GM06990 (cell line): ENCODE measurements at places on chromosomes 16 and 17.

DNA sequence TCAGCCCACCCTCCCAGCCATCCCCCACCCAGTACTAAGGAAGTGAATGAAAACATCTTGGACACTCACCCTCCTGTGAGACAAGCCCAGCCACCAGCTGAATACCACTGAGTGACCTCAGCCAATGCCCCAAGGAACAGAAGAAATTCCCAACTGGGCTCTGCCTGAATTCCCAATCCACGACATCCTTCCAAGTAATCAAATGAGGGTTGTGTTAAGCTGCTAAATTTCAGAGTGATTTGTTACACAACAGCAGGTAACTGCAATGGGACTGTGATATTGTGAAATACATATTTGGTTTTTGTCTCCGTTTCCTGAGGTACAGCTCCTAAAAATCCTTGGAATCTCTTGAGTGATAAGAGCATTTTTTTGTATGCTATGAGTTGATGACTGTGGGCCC, 578.7 kb upstream of the CDH11 start:
- DNase-seq = no peak

GRCh38 chr17:50272711-50273653, 1.3 kb upstream of the TMEM92 start:
- peak; percentile 28 for DNase-seq

- DNase-seq = no peak
Measured at GRCh38 chr17:40561294-40561870, 3.9 kb downstream of the CCR7 start.

DNA sequence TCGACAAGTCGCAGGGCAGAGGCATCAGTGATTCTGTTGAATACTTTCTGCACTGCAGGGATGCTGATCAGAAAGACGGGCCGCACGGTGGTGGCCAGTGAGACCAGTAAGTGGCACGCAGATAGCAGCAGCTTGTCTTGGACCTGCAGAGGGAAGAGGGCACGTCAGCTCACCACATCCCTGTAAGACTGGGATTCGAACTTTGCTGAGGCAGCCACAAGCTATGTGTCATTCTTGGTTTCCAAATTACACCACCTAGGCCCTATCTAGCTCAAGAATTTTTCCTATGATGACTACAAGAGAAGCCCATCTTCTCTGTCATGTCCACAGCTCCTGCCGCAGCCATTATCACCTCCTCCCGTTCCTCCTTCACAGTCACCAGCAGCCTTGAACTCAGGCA, 49.4 kb upstream of the GSG1L start:
- no peak for DNase-seq

DNA sequence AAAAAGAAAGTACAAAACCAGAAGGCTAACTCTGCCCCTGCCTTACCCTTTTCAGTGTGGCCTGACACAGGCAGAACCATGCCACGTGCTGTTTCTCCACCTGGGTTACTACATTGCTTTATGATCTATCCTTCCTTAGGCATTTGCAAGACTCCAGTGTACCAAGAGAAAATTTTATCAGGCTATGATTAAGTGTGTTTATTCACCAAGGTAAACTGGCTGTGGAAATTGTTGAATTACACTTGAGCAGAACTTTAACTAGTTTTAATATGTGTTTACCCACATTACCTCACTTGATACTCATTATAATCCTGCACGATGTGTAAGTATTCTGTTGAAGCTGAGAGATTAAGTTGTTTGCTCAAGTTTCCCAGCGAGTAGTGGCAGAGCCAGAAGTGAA, 129.7 kb upstream of the MYOCD start:
- DNase-seq = no peak

- no peak for DNase-seq
Measured at GRCh38 chr16:85394456-85395206, 218.5 kb upstream of the GSE1 start.

DNA sequence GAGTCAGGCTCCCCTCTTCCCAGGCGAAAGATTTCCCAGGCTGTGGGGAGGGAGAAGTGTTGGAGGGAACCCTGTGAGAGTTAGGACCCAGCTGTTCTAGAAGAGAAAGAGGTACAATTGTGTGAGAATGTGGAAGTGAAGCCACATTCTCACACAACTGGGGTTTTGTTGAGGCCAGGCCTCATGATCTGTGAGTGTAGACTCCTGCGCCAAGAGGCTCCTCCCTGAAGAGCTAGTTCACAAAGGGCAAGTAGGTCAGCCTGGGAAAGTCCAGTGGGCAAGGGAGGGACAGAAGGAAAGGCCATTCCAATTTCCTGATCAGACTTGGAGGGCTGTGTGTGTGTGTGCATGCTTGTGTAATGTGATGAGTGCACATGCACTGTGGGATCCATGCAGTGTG, 15.2 kb downstream of the CD300LF start:
- DNase-seq = no peak

GRCh38 chr17:81644976-81645952, 8.3 kb downstream of the TSPAN10 start:
- DNase-seq = no peak

- no peak for DNase-seq
Measured at GRCh38 chr16:12515746-12516145, 287.9 kb downstream of the CPPED1 start.

DNA sequence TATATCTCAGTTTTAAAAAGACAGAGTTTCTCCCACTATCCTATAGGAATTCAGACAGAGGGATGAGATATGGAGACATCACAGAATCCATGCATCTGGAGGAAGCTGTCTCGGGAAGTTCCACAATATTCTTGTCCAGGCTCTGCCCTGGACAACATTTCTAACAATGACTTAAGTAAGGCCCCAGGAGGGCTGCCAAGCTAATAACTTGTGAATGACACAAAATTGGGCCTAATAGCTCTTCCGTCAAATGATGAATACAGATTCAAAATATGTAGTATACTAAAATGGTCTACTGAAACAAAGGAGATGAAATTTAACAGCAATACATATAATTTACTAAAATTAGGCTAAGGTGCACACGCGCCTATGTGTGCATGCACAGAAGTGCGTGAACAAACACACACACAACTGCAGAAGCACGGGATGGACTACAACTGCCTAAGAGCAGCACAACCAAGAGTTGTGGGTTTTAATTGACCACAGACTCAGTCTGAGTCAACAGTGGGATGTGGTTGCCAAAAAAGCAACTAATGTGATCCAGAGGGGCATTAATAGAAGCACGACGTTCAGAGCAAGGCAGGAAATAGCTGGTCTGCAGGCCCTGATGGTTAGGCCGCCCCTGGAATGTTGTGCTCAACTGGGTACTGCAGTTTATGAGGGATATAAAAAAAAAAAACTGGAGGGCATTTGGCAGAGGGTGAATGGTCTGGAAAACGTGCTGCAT, 26.3 kb upstream of the HS3ST2 start:
- no peak for DNase-seq

GRCh38 chr17:29826114-29826692, 103.8 kb downstream of the SSH2 start:
- no peak for DNase-seq

GRCh38 chr17:21019976-21020586, 22.7 kb downstream of the USP22 start:
- no peak for DNase-seq

DNA sequence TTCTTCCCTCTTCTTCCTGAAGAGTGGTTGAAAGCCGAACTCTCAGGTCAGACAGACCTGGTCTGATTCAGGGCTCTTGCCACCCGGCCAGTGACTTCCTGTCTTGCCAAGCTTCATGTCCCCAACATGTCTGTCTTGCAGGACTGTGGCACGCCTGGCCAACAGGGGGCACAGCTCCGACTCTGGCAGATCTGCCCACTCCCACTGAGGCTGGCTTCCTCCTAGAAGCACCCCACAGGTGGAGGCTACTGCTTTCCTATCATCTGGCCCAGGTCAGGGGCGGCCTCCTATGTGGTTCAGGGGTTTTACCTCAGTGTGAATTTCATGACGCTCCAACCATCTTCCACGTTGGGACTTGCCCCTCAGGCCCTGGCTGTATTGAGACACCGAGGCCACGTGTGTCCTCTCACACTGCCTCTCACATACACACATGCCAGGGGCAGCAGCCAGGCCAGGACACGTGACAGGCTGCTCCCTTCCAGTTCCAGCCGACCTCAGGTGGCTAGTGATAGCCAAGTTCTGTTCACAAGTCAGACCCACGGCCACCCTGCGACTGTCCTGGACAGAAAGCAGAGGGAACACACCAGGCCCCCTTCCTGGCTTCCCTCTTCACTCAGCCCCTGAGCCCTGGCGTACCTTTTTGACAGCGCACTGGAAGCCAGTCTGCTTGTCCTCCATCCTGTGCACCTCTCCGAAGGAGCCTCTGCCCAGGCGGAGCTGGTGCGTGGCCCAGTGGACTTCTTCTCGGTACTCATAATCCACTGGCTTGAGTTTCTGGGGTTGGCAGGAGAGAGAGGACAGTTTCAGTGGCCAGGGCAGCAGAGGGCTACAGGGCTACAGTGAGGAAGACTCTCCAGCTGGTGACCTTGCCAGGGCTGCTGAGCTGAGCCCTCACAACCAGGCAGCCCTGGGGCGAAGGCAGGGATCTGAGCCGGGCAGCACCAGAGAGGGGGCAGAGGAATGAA, 22.6 kb upstream of the SPATA32 start:
- DNase-seq = no peak

DNA sequence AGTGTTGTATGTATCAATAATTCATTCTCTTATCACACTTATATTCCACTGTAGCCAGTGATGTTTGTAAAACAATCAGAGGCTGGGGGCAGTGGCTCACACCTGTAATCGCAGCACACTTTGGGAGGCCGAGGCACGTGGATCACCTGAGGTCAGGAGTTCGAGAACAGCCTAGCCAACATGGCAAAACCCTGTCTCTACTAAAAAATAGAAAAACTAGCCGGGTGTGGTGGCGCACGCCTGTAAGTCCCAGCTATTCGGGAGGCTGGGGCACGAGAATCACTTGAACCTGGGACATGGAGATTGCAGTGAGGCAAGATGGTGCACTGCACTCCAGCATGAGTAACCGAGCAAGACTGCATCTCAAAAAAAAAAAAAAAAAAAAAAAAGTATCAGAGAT, 217.0 kb downstream of the CPPED1 start:
- DNase-seq = no peak

GRCh38 chr16:89143201-89143741, 28.3 kb upstream of the CDH15 start:
- DNase-seq = peak; percentile 12

- DNase-seq = no peak
Measured at GRCh38 chr17:1376061-1376460, 24.0 kb downstream of the YWHAE start.

DNA sequence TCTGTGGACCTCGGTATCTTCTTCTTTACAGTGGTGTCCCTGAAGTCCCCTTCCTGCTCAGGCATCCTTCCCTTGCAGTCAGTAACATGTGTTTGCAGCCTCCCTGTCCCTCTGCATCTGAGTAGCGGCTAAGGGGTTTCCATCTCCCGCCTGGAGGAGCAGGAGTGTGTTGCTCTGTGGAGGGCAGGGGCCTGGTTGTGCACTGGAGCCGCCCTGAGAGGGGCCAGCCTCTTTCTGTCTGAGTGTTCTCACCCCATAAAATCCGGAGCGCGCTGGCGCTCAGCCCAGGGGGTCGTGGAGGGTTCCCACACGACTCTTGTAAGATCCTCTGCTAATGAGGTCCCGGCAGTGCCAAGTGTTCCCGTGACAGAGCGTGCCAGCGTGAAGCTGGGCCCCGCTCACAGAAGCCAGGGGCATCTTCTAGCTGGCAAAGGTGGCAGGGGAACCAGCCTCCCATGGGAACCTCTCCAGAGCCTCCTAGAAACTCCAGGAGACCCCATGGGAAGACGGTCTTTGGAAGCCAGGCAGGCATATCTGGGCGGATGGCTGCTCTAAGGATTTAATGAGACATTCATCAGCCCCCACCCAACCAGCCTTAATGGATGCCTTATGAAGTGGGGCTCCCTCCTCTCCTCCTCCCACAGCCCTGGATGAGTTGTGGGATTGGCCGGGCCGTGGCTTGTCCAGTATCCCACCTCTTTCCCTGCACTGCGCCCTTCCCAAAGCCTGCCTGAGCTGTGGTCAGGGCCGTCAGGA, 91.4 kb upstream of the GSE1 start:
- DNase-seq = no peak

DNA sequence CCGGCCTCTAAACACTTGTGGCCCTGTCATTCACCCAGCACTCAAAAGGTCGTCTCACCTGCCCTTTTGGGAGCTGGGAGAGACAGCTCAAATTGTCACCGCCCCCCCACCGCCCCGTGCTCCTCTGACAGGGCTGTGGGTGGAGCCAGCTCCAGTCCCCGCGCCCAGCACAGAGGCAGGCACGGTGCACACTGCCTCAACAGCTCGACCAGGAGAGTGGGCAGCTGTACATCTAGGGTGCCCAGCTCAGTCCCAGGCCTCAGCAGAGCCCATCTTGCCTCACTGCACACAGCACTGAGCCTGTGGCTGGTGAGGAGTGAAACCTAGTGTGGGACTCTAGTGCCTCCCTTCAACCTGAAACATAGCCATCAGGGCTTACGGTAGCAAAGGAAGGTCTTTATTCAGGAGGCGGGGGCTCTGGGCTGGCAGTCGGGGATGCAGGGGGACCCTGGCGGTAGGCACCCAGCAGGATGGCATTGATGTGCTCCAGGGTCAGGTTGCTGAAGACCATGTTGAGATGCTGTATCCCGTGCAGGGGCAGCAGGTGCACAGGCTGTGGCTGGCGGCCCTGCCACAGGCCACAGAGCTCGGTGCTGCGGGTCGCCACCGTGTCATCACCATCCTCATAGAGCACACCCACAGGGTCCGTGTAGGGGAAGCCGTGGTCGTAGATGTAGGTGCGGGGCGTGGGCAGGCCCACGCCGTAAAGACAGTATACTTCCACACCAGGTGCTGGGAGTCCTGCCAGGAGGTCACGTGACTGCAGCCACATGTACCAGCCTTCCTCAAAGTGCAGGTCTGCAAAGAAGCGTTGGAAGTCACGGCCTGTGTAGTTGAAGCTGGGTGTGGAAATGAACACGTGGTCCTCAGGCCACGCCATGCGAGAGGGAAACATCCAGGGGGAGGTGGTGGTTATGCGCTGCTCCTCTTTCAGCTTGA, 3.1 kb upstream of the PSMB10 start:
- no peak for DNase-seq

GRCh38 chr16:88466949-88467348, 13.9 kb downstream of the ZFPM1 start:
- DNase-seq = no peak

DNA sequence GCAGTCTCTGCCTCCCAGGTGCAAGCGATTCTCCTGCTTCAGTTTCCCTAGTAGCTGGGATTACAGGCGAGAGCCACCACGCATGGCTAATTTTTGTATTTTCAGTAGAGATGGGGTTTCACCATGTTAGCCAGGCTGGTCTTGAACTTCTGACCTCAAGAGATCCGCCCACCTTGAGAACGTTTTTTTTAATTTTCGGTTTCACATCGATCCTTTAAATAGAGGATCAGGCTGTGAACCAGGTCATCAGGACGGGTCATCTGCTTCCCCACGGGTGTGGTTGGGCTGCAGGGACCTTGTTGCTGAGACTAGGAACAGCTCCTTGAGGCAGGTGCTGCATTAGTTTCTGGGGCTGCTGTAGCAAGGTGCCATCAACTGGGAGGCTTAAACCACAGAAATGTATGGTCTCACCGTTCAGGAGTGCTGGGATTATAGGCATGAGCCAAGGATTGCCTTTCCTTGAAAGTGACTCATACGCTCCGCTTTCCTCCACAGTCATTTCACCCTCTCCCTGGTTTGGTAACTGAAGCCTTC, 7.9 kb upstream of the NAGPA start:
- peak; percentile 52 for DNase-seq
